NCI-H1930 (cell line): ENCODE measurements at places on chromosomes 16 and 17.

DNA sequence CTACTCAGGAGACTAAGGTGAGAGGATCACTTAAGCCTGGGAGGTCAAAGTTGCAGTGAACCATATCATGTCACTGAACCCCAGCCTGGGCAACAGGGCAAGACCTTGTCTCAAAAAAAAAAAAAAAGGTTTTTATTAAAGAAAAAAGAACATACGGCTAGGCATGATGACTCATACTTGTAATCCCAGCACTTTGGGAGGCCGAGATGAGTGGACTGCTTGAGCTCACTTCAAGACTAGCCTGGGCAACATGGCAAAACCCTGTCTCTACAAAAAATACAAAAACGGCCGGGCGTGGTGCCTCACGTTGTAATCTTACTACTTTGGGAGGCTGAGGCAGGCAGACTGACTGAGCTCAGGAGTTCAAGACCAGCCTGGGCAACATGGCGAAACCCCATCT is 38.4 kb downstream of the RANBP10 start:
- DNase-seq: no peak

DNA sequence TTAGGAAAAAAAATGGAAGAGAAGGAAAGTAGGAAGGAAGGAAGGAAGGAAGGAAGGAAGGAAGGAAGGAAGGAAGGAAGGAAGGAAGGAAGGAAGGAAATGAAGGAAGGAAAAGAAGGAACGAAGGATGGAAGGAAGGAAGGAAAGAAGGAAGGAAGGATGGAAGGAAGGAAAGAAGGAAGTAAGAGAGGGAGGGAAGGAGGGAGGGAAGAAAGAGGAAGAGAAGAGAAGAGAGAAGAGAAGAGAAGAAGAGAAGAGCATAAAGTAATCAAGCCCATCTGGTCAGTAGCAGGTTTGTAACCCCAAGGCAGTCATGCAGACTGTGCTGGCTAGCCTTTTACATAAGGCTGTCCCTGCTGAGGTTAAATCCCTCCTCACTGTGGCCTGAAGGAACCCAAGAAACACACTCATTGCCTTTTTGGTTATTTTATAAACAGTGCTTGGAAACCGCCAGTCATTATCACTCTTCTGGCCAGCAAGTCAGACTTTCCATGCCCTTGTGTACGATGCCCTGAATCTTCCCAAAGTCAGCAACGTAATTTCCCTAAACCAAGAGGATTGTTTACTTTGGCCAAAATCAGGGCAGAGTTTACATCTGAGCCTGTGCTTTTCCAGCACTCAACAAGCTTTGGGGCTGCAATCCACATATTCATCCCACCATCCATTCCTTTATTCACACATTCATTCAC is 409.6 kb upstream of the MAF start:
- no peak for DNase-seq

DNA sequence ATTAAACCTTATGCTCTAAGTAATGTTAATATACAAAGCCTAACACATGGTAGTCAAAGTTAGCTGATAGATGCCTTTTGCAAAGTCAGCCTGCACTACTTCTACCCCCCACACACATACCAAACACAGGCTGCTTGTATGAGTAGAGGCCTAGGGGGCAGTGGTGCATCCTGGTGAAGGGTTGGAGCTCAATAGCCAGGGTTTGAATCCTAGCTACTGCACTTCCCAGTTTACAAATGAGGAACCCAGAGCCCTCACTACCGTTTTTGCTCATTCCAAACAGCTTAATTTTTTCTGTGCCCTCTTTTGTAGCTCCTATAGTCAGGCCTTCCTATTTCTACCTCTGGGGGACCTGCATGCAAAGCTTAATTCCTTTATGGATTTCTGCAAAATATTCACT is 18.9 kb upstream of the HYDIN start:
- DNase-seq: no peak

DNA sequence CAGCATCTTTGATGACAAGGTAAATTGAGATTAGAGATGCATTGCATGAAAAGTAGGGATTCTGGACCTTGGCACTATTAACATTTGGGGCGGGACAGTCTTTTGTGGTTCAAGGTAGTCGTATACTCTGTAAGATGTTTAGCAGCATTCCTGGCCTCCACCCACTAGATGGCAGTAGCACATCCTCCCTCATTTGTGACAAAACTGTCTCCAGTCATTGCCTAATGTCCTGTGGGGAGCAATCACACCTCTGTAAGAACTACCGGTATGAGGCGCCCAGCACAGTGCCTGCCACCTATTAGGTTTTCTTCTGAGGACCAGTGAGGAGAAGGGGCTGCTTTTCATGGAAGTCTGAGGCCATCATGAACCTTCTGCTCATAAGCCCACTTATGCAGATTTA is 180.8 kb downstream of the RBFOX1 start:
- DNase-seq: no peak

- no peak for DNase-seq
These were observed 10.1 kb downstream of the ACE start for GRCh38 chr17:63487014-63487339.

DNA sequence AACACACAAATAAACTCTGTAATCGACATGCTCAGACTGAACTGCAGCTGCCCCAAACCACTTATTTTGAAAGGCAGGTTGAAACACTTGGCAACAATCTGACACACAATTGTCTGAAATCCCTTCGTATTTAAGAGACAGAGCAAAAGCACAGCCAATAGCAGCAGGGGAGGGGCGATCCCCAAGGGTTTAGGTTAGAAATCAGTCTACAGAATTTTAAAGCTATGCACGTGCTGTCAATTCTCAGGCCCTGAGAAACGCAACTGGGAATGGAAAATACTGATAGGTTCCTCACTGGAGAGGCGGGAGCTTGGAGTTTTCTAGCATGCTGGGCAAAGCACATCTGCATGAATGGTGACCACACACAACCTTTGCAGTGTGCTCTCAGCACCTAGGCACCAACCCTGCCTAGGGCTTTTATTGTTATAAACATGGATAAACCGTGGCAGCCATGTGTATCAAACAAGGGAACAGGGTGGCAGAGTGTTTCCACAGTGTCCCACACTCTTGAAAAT is 168.0 kb downstream of the AATF start:
- DNase-seq: no peak

GRCh38 chr16:82758904-82759303 is 132.1 kb downstream of the CDH13 start:
- DNase-seq: no peak

DNA sequence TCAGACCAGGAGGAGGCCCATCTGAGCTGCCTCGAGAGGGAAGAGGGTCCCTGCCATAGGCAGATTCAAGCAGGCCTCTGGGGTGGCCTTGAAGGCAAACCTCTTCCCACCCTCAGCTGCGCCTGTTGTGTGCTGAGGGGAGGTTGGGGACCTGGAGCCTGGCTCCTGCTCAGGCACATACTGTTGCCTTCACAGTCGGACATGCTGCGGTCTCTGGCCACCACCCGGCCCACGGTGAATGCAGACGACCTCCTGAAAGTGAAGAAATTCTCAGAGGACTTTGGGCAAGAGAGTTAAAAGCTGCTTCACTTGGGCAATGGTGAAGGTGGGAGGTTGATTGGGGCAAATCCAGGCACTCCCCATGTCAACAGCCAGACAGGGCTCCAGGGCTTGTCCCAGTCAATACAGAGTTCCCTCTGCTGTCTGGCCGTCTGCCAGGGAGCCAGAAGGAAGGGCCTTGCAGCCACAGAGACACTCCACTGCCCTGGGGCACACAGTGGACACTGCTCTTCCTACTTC is 6.3 kb downstream of the PDF start:
- DNase-seq: no peak

DNA sequence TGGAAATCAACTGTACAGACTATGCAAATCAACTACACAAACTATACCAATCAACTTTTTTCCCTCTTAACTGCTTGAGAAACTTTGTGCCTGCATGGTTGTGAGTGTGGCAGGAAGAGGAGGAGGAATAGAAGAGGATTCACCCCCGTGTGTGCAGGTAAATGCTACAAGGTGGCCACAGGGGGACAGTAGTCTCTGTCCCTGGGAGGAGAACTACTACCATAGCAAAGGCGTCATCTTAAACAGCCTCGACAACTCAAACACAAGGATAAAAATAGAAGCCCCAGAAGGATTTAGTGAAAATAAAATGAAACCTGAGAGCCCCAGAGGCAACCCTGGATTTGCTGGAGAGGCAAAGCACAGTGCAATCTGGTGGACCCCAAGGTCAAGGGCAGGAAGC is 199.5 kb upstream of the DYNLRB2 start:
- no peak for DNase-seq

DNA sequence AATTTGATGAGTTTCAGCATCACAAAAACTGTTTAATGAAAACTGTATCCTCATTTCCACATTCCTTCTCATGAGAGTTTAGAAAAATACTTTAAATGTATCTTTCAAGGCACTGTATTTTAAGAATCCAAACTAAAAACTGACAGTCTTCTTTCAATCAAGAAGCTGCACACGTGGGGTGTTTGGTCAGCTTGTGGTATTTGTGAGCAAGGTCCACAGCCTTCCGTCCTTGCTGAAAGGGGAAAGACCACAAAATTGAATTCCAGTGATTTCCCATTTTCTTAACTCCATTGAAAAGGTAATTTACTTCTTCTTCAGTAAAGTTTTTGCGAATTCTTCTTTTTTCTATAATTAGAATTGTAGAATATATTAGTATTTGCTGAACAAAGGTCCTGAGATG is 3.4 kb upstream of the DYNC1LI2 start:
- no peak for DNase-seq

DNA sequence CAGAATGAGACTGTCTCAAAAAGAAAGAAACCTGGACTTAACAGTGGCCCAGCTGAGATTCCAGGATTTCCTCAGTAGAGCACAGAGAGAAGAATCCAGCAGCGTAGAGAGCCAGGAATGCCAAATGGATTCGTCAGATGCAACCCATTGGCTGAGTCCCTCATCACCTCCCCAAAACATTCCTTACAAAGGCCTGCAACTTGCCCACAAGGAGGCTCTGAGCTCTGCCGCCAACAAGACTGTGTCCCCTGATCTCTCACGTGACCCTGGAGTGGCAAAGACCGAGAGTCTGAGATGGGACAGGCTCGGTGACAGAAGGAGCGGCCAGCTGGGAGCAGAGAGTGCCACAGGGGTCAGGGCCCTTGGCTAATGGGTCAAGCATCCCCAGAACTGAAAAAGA is 6.9 kb upstream of the CHMP6 start:
- DNase-seq: no peak

DNA sequence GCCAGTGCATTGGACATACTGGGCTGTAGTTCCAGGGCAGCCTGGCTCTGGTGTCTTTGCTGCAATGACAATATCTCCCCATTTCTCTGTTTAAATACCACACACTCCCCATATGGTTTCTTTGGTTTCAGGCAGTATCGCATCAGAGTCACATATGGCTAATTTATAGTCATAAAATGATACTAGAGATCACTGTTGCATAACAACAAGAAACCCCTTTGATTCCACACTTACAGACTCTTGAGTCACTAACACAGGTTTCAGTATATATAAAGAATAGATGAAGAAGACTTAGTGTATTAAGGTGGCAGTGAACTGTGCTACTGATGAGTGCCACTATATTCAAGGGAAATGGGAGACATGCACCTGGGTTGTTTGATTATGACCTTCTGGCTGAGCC is 281.6 kb downstream of the WWOX start:
- no peak for DNase-seq

- DNase-seq: no peak
These were observed 42.6 kb downstream of the CPNE2 start for GRCh38 chr16:57134982-57135381.

GRCh38 chr16:66728117-66728787 is 23.2 kb downstream of the DYNC1LI2 start:
- DNase-seq: no peak

- no peak for DNase-seq
These were observed 15.3 kb downstream of the TBCD start for GRCh38 chr17:82767041-82767754.

DNA sequence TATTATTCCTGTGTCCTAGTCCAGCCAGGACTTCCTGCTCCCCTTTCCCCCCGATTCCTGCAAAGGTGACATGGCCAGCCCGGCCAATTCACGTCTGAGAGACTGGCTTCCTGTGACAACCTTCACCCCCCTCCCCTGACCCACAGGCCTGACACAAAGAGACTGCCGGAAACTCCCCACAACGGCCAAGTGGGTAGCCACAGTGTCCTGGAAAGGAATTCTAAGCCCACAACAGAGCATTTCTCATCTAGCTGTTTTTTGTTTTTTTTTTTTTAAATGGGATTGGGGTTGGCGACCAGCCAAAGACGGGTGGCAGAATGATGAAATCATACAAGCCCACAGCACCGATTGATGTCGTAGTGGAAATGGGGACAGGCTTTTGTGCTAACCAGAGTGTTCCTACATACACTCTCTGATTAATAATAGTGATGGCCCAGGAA is 2.8 kb upstream of the XAF1 start:
- no peak for DNase-seq

GRCh38 chr16:1538804-1539520 is 5.5 kb downstream of the TMEM204 start:
- no peak for DNase-seq
